Activated CD4-positive, alpha-beta memory T cell treated with anti-CD3 and anti-CD28 coated beads for 36 hours (primary cell): ENCODE measurements at places on chromosomes 2 and 18. TPM values are rescaled to one million over a fixed set of nuclear protein-coding genes. Genes with fewer than 3 reads are reported as not detected.

DNA sequence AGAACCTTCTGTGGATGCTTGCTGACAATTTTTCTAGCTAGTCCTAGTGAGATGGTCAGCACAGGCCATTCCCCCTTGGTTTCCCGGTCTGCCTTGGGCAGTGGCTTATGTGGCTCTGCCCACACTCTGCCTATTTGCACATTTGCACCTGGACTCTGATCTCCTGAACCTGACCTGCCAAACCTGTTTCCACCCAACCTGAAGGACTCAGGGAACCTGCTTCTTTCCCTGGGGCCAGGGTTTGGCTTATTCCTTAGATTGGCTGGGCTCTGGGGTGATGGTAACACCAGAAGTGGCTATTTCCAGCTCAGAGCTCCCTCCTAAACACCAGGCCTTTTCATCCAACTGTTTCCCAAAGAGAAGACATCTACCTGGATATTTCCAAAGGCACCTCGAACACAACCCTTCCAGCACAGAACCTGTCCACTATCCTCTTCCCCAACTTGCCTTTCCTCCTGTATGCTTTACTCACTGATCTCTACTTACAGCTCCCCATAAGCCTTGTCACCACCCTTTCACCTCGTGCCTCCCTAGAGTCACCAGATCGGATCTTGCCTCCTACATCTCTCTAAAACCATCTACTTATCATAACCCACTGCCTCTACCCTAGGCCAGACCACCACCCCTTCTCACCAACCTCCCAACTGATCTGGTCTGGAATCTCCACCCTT lies 5.8 kb upstream of the MTA3 start:
- no peaks in the 10 kb centered on the region for H3K27me3 ChIP-seq
- H3K36me3 ChIP-seq = no peaks in the 10 kb centered on the region
- H3K4me3 ChIP-seq = no peak overlapping the region
- no peak overlapping the region for H3K27ac ChIP-seq
- H3K4me1 ChIP-seq = no peaks in the 10 kb centered on the region

GRCh38 chr2:73925033-73925704 lies 1.5 kb upstream of the DGUOK start:
- peaks cover 8% of the 10 kb centered on the region for H3K36me3 ChIP-seq
- H3K27me3 ChIP-seq = no peaks in the 10 kb centered on the region
- DNase-seq = no peak
- H3K4me1 ChIP-seq = peaks cover 32% of the 10 kb centered on the region
- H3K4me3 ChIP-seq = no peak overlapping the region
- peak overlapping the region; percentile 25 for H3K27ac ChIP-seq

Gene REG3A
- total RNA-seq = not detected

Gene PARD6G
- total RNA-seq = 0.17 TPM

Gene ASB18
- total RNA-seq = not detected

- no peak for DNase-seq
- no peak overlapping the region for H3K27ac ChIP-seq
- no peaks in the 10 kb centered on the region for H3K36me3 ChIP-seq
- no peak overlapping the region for H3K4me3 ChIP-seq
Observed at GRCh38 chr2:57291209-57291608, 755.4 kb upstream of the VRK2 start.

GRCh38 chr2:232444409-232445148 lies 11.4 kb upstream of the ALPI start:
- no peaks in the 10 kb centered on the region for H3K4me1 ChIP-seq
- peak; percentile 81 for DNase-seq
- no peak overlapping the region for H3K4me3 ChIP-seq
- no peaks in the 10 kb centered on the region for H3K27me3 ChIP-seq

GRCh38 chr18:21155443-21155842 lies 43.8 kb upstream of the ROCK1 start:
- H3K36me3 ChIP-seq = peaks cover 7% of the 10 kb centered on the region
- no peak overlapping the region for H3K4me3 ChIP-seq
- H3K27me3 ChIP-seq = peaks cover 6% of the 10 kb centered on the region
- no peak overlapping the region for H3K27ac ChIP-seq
- no peaks in the 10 kb centered on the region for H3K4me1 ChIP-seq

Gene CCDC93
- total RNA-seq = 24.9 TPM

DNA sequence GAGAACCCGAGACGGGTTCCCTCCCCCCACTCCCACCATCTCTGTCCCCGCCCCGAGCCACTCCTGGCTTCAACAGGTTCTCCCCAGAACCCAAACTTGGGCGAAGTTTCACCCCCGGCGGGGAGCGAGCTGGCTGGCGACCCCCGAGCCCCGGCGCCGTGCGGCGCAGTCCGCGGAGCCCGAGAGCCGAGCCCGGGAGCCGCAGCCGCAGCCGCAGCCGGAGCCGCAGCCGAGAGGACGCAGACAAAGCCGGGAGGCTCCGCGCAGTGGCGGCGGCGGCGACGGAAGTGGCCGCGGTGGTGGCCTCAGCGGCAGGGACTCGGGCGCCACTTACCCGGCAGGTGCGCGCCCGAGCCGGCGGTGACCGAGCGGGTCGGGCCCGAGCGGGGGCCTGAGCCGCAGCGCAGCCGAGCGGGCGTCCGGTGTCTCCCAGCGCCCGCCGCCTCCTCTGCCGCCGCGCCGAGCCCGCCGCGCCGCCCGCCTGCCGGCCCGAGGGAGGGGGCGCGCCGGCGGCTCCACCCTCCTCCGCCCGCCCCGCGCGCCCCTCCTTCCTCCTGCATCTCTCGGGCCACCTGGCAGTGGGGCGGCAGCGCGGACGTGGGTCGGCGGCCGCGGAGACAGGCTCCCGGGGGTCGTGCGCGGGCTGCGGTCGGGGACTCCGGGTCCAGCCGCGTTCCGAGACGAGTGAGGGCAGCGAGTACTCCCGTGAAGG lies at the start of gene ECEL1:
ECEL1 (minus strand) TSS at position 450 of the 712 bp plus-strand sequence. CDS start 1,181 bp downstream, outside the sequence.
- H3K36me3 ChIP-seq = no peaks in the 10 kb centered on the region
- H3K4me1 ChIP-seq = peaks cover 8% of the 10 kb centered on the region
- peaks cover 52% of the 10 kb centered on the region for H3K27me3 ChIP-seq
- no peak within 1 kb of the TSS for H3K27ac ChIP-seq
- H3K4me3 ChIP-seq = no peak within 1 kb of the TSS
- no peak for DNase-seq

Gene LYG2
- total RNA-seq = not detected

Gene AQP12A
- total RNA-seq = not detected

Gene CNGA3
- total RNA-seq = not detected
